Globus pallidus (tissue), 1 donor: ENCODE measurements at places on chromosomes 13 and 19.

- DNase-seq: no peak
Measured at GRCh38 chr13:30908416-30908980, 2.4 kb downstream of the MEDAG start.

DNA sequence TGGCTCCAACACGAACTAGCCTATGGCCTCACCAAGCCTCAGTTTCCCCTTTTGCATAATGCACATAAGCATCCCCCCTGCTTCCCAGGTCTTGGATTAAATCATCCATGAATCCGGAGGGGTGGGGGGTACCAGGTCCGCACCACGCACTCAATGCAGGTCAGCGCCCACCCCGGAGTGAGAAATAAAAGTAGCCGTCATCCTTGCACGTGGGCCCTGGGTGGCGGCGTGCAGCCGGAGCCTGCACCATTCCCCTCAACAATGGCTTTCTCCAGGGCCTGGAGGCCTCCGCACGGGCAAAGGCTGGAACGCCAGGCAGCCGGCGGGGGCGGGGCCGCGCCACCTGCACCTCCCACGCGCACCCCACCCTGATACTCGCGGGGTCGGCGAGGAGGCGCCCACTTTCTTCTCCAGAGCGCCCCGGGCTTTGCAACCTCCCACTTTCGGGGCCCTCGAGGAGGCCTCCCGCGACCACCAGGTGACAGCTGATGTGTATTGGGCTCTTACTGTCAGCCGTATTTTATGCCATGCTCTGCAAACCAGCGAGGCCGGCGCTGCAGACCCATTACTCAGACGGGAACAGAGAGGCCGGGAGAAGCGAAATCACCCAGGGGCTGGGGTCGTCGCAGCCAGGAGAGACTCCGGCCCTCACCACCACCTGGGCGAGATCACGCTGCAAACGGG, 767 bp upstream of the GADD45B start:
- DNase-seq: no peak

- DNase-seq: no peak
Measured at GRCh38 chr13:74487091-74487722, 353.0 kb upstream of the KLF12 start.

DNA sequence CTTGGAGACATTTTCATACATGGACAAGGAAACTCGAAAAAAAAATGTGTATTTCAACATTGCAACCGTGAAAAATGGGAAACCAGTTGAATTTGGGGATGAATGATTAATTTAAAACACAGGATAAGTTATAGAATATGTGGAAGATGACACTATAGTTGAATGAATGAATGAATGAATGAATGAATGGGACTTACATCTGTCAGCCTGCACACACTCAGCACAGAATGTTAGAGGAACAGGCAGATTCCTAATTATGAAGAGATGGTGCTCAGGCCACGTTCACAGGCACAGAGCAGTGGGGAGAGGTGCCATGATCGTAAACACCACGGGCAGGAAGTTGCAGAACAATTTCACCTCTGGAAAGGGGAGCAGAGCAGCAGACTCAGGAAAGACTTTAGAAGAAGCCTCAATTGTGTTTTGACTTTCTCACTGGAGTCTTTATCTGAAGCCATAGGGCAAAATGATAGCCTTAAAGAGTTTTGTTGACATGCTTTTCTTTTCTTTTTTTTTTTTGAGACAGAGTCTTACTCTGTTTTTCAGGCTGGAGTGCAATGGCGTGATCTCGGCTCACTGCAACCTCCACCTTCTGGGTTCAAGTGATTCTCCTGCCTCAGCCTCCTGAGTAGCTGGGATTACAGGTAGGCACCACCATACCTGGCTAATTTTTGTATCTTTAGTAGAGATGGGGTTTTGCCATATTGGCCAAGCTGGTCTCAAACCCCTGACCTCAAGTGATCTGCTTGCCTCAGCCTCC, 4.9 kb upstream of the SULT2A1 start:
- DNase-seq: no peak

DNA sequence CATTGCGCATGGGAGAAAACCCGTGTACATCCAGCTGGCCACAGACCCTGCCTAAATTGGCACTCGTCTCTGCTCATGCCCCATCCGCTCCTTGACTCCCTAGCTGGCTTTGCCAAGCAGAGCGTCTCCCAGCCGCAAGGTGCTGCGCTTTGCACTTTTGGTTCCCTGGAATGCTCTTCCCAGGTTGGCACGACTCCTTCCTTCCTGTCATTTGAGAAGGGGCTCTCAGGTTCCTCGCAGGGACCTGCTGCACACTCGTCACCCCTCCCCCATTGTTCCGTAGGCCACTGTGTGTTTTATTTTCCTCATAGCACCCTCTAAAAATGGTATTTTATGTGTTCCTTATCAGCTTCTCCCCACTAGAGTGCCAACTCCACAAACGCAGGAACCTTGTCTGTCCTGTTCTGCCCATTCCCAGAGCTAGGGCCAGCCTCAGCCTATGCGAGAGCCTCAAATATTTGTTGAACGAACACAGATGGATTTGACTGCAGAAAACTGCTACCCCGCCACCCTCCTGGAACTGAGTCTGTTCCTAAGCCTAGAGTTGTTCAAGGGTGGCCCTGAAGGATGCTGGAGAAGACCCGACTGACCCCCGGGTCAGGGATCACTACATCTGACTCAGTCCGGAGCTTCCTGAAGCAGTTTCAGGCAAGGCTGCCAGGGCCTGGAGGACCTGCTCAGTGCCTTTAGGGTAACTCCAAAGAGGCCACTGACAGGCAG, 8.4 kb upstream of the CEBPA start:
- no peak for DNase-seq

DNA sequence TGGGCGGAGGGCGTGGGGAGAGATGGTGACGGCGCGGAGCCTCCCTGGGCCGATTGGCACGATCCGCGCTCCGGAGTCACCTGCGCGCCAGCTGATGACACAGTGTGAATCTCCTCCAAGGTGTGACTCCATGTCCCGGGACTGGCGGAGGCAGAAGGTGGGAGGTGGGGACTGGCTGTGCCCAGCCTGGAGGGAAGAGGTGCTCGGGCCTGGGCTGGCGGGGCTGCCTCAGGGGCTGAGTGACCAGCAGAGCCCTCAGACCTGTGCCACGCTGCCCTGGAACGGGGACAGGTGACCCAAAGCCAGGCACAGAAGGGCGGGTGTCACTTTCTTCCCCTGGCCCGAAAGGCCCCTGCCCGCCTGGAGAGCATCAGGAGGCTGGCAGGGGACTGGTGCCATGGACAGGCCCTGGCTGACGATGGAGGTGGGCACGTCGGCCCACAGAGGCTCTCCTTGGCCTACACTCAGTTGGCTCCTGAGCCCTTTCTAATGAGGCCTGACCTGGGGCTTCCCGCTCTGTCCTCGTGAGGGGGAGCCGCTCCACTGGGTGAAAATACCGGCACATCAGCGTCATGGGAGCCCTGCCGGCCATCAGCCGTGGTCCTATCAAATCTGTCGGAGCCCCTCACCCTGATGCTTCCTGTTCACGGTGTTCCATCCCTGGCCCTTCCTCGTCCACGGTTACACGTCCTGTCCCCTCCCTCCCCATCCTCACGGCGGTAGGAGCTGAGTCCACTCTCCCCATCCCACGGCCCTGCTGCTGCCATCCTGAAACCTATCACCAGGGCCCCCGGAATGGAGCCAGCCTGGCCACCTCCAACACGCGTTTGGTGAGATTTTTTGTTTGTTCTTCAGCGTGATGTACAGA, 75.6 kb downstream of the SPACA7 start:
- no peak for DNase-seq

- no peak for DNase-seq
Measured at GRCh38 chr13:66915596-66916185, 314.4 kb downstream of the PCDH9 start.

GRCh38 chr13:103395139-103395538, 328.9 kb upstream of the SLC10A2 start:
- DNase-seq: no peak
